ENCODE measurements at places on chromosomes 12 and 14.
A peak's percentile ranks its signal among the peaks of the same experiment; 100 is the strongest.

DNA sequence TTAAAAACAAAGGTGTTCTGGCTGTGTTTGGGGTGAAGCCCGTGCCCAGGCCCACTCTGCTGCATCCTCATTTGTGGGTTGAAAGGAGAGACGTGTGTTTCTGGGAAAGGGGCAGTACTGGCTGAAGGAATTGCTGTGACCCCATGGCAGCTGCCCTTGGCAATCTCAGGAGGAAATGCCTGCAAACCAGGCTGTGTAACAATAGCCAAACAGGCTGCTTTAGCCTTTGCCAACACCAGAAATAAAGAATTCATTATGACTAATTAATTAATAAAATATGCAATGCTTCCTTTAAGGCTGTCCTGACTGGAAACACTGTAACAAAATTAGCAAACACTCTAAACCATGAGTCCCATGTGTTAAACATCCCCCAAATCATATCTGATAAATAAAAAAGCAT, 53.0 kb upstream of the KRR1 start:
- DNase-seq, result peak; percentile 44

GRCh38 chr14:21526672-21527317, 649 bp upstream of the SALL2 start:
- DNase-seq, result no peak

DNA sequence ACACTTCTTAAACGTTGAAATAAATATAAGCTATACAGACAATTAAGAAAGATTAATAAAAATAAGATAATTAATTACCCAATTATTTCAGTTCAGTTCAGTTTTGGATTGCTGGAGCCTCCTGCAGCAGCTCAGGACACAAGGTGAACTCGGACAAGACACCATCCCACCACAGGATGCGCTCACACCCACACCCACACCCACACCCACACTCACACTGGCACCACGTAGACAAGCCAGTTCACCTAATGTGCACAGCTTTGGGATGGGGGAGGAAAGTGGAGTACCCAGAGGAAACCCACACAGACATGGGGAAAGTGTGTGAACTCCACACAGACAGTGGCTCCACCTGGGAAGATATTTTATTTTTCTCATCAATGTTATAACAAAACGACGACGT, 32.1 kb downstream of the EMP1 start:
- DNase-seq, result no peak

DNA sequence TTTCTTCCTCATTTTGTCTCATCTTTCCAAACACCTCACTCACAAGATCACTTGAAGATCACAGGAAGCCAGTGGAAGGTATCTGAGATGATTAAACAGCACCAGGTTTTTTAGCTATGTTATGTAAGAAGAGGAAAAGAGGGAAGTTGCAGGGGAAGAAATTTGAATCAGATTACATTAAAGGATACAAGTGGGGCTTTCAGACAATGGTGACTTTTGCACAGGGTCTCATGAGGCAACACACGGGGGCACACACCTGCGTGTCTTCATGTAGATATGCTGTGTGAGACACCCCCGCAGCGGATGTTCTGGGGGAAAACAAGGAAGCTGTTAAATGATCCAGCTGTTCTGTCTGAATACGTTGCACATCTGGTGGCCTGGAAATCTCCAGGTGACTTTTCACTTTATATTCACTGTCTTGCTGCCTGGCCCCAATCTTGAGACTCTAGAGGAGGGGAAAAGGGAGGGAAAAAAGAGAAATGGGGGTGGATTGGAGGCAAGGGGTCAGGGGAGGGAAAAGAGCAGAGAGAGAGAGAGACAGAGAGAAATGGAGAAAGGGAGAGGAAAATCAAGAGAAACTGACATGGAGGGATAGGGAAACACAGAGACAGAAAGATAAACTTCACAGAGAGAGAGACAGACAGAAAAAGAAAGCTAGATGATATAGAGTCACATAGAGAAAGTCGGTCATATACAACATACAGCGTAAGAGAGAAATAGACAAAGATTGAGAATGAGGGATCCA, 36.3 kb upstream of the PPP1CC start:
- no peak for DNase-seq

GRCh38 chr12:10392394-10392930, 2.6 kb upstream of the KLRK1 start:
- DNase-seq, result peak; percentile 37

DNA sequence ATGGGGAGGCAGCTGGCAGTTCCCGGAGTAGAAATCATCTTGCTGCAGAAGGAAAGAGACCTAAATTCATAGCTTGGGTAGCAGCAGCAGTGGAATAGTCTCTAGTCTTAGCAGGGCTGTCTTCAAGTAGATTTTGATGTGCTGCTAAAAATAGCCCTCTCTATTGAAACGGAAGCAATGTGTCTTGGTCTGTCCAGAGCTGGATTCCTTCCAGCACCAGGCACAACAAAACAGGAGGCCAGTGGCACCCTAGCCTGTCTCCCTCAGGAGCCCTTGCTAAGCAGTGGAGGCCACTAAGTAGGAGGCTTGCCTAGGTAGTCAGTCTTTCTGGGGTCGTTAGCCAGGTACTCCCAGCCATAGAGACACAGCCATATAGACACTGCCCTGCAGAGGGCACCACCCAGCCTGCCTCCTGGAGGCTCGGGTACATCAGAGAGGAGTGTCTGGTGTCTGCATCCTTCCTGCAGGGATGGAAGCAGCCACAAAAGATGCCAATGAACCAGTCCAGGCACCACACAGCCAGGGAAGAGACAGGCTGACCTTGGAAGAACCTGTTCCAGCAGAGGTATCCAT, 97.5 kb downstream of the CRACR2A start:
- DNase-seq, result no peak

DNA sequence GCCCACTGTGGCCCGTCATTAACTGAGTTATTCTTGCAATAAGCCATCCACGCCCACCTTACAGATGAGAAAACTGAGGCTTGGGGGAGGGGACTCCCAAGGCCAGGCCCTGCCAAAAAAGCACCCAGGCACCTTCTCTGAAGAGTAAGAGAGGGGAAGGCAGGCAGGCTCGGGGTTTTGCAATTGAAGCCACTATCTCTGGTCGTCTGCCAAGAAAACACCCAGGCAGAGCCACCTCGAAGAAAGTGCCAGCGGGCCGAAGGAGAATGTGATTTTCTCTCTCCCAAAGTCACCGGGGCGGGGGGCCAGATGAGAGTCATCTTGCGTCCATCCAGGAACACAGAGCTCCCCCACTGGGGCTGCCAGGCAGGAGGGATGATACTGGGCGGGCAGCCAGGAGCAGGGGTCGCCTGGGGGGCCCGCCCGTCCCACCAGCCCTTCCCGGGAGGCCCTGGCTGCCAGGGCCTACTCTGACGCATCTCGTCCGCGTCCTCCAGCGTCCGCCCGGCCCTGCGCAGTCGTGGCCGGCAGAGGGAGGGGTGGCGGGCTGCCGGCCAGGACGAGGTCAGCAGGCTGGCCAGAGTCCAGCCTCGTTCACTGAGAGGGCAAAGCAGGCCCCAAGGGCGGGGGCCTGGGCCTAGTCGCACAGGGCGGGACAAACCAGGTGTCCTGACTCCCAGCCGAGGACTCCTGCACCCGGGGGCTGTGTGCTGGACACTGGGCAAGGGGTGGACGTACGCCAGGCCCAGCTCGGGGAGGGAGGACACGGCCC, 74.3 kb downstream of the RFLNA start:
- DNase-seq, result peak; percentile 88

DNA sequence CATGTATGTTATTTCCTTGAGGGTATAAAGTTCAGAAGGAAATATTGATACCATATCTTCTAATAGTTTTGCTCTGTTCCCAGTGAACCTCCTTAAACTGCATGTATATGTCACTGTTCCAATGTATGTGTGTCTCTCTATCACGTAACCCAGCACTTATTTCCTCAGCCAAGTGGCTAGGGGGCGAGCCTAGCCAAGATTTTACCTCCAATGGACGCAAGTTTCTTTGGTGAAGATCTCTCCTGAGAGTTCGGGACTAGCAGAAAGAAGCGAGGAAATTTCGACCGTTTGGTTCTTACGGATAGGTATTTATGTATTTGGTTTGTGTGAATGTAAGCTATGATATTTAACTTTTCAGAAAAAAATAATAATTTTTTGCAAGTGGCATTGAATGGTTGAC, 2.5 kb downstream of the SFSWAP start:
- no peak for DNase-seq

GRCh38 chr12:6954316-6955107, 3.4 kb downstream of the PTPN6 start:
- DNase-seq, result peak; percentile 25

DNA sequence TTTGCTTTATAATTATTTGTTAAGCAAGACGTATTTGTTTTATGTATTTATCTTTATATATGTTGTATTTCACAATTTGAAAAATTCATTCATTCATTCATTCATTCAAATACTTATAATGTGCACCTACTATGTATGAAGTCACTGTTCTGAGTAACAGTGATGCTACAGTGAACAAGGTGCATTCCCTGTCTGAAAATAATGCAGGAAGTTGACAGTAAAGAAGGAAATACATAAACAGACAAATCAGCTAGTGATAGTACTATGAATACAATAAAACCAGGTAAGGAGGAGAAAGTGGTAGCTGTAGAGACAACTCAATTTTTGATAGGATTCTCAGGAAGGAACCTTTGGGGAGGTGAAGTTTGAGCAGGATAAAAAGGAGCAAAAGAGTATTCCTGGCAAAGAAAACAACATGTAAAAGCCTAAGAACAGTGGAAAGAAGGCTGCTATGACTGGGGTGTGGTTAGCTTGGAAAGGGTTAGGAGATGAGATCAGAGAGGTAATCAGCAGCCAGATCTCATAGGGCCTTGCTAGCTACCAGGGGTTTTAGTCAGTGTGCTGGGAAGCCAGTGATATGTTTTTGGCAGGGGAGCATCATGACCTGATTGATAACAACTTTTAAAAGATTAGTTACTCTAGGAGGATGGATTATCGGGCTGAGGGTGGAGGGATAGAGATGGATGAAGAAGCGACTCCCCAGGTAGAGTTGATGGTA, 17.4 kb downstream of the BICDL1 start:
- no peak for DNase-seq

Measured in left hindlimb (tissue), 1 donor.